ENCODE measurements at places on chromosomes 4 and X.
A peak's percentile ranks its signal among the peaks of the same experiment; 100 is the strongest.

- DNase-seq: no peak
Observed at GRCh38 chr4:86720508-86721068, 126.5 kb downstream of the PTPN13 start.

GRCh38 chr4:128346054-128346716 is 58.6 kb upstream of the PGRMC2 start:
- DNase-seq: no peak

GRCh38 chrX:28889591-28890090 is 302.4 kb downstream of the IL1RAPL1 start:
- DNase-seq: no peak

DNA sequence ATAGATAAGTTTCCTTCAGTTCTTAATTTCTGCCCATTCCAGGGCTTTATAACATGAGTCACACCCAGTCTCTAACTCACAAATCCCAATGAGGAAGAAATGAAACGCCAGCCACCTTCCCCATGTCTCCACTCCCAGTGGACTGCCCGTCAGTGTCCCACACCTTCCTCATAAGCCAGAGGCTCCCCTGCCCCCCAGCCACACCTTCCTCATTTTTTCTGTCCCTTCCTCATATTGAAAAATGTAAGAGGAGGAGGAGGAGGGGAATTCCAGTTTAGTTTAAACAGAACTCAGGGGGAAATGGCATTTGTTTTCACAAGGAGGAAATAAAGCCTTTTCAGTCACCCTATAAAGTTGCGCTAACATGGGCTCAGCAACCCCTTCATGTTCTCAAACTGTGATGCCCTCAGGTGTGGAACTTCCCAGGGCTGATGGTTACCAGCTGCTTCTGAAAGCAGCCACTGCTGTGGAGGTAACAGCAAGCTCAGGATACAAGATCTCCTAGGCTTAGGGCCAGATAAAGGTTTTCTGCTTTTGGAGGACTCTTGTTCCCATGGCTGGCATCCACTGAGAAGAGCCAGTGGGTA is 97.8 kb downstream of the PARM1 start:
- no peak for DNase-seq

GRCh38 chrX:68060506-68061205 is 372.6 kb downstream of the OPHN1 start:
- DNase-seq: no peak

DNA sequence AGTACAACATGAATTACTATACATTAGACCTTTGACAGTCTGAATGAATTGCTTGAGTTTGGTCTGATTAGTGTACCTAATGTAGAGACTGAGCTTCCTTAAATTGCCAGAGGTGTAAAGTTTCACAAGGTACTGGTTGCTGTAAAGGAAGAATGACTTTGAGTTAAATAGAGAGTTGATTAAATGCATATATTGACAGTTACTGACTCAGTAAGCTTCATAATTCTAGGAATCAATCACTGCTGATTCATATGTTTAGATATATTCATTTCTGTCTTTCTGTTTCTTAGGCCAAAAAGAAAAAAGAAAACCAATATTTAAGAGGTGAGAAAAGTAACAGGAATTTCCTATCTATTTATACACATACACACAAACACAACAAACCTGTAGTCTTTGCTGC is 16.2 kb upstream of the ART3 start:
- no peak for DNase-seq

- DNase-seq: no peak
Observed at GRCh38 chr4:100421361-100421978, 96.4 kb downstream of the EMCN start.

- no peak for DNase-seq
Observed at GRCh38 chrX:86103061-86103460, 45.2 kb upstream of the DACH2 start.

- no peak for DNase-seq
Observed at GRCh38 chrX:24862343-24862742, 153.4 kb downstream of the ARX start.

- no peak for DNase-seq
Observed at GRCh38 chr4:87633243-87633642, 16.8 kb upstream of the DMP1 start.

- DNase-seq: no peak
Observed at GRCh38 chrX:147838465-147839131, 73.1 kb upstream of the FMR1 start.

- DNase-seq: no peak
Observed at GRCh38 chrX:108132876-108133275, 41.3 kb downstream of the ATG4A start.

GRCh38 chr4:24547979-24548378 is 36.4 kb downstream of the DHX15 start:
- DNase-seq: no peak

DNA sequence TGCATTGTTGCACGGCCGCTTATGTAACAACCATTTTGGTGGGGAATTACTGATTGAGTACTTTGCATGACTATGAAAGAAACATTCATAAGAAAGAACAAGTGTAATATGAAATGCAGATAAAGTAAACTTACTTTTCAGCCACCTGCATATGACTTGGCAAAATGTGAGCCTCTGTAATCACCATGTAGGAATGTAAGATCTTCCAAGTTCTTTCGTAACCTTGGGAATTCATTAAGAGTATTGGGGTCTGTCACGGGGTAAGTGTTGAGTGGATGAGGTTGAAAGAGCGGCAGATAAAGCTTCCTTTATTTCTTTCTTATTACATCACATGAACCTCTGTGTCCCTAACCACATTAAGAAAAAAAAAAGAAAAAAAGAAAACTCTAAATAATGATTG is 348.5 kb upstream of the NR3C2 start:
- no peak for DNase-seq

DNA sequence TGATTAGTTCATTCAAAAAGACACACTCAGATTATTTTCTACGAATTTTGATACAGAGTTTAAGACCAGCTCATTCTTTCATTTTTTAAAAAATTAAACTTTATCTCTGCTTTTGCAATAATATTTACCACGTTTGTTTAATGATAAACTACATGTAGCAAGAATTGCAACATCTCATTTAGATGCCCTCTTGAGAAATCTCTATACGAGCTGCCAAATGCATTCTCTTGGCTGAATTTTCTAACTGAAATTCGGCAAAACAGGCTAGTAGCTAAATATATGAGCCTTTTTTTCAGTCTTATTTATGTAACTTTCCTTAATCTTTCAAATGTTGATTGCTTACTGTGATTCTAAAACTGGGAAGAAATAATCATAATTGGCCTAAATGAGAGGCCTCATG is 2.1 kb upstream of the GC start:
- no peak for DNase-seq

DNA sequence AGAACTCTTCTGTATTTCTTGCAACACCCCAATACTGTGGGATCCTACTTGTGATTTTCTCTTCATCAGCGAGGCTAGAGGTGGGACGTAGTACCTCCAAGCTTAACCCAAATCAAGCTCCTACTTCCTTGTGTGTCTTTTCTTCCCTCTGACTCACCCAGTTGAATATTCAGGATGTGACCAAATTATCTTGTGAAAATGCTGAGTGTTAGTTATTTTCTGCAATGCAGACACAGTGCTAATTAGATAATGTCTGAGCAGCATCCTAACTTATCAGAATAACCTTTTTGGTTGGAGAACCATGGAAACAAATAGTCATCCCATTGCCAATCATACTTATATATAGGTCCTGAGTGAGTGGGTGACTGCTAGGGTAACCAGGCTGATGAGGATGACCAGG is 2.4 kb downstream of the MEPE start:
- no peak for DNase-seq

GRCh38 chr4:153028535-153028934 is 92.4 kb downstream of the FHDC1 start:
- no peak for DNase-seq

DNA sequence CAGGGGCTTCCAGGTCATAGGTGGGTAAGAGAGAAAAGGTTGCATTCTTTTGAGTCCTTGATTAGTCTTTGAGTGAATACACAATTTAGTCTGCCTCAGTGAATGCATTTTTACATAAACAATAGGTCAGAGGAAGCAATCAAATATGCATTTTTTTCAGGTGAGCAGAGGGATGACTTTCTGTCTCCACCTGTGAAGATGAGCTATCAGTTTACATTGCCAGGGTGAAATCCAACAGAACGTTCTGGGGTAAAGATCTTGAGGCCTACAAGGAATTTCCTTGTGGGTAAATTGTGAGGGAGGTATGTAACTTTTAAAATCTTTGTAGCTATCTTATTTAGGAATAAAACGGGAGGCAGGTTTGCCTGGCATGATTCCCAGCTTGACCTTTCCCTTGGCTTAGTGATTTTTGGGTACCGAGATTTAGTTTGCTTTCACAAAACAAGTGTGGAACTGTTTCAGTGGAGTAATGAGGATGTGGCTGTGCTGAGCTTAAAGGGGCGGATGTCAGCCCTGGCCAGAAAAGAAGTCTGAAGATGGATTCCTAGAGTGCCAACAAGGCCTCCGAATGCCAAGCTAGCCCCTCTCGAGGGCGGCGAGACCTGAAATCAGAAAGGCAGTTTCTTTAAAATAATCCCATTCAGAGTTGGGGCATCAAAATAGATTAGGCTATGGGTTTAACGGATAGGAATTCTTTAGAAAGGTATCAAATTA is 29.5 kb downstream of the TMEM131L start:
- DNase-seq: no peak

GRCh38 chr4:11286533-11286932 is 142.2 kb downstream of the HS3ST1 start:
- no peak for DNase-seq

DNA sequence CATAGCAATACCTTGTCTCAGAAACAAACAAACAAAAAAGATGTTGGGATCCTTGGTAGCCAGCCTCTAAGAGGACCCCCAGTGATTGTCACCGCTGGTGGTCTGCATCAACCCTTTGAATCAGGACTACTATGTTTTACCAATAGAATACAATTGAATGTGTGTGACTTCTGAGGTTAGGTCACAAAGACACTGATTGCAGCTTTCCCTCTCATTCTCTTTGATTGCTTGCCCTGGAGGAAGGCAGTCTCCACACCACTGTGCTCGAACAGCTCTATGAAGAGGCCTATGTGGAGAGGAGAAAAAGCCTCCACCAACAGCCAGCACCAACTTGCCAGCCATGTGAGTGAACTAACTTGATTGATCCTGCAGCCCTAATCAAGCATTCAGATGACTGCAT is 2.8 kb upstream of the SMIM14 start:
- DNase-seq: no peak

GRCh38 chrX:120468071-120468470 is 1.0 kb downstream of the LAMP2 start:
- no peak for DNase-seq

DNA sequence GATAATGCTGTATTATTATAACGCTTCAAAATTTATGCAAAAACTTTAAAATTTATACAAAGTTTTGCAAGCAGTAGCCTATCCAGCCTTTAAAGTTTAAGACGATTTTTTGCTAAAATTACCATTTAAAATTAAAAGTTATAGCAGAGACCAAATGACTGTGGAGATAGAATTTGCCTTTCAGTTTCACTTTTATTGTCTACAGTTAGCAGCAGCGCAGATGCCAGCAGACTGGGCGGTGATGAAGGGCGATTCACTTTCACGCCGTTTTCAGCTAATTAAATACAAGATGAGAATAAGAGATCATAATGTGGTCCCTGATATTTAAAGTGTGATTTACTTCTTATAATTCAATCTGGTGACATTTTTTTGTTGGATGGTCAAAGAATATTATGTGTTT is 1381.5 kb upstream of the ADGRL3 start:
- DNase-seq: no peak

DNA sequence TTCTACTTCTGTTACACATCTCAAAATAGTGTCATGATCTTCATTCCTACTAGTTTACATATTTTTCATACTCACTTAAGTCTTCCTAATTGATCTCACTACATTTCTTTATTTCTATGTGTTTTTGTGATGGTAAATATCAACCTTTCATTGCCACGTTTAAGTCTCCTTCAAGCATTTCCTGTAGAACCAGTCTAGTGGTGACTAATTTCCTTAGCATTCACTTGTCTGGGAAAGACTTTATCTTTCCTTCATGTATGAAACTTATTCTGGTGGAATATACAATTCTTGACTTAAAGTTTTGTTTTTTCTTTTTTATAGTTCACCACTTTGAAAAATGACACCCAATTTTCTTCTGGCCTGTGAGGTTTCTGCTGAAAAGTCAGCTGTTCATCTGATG is 181.4 kb upstream of the NEIL3 start:
- DNase-seq: no peak

- DNase-seq: no peak
Observed at GRCh38 chrX:23898412-23898959, 9.3 kb downstream of the APOO start.

DNA sequence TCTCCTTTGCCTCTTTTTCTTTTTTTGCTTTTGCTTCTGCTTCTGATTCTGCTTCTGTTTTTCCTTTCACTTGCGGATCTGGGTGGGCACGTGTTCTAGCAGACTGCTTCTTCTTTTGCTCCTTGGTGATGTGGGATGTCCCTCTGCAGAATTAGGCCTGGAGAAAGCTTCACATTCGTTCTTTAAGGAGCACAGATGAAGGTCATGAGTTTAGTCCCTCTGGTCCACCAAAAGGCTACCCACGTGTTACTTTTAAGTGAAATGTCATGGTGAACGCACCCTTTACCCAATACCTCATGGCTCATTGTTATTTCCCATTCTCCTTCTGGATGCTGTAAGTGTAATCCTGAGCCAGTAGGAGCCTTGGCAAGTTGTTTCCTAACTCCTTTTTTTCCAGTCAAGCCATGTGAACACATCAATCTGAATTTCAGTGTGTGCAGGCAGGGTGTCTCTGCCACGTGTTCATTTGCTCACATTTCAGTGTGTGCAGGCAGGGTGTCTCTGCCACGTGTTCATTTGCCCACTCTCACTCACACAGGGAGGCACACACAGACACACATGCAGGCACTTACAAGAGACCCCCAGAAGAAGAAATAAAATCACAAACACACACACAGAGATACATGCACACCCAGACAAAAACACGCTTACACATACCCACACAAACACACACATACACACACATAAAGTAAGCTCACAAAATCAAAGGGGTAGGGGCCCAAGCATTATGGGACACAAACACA is 36.9 kb downstream of the NBDY start:
- peak; percentile 34 for DNase-seq

Data from ureter (tissue), 1 donor.